NK-92 treated with Interleukin-12 subunit alpha and Interleukin-12 subunit beta, amount 100 ng/mL, for 24 hours (cell line): ENCODE measurements at places on chromosomes 3 and 15.

- no peak for DNase-seq
Measured at GRCh38 chr15:62307551-62307950, 142.5 kb upstream of the C2CD4B start.

- no peak for DNase-seq
Measured at GRCh38 chr3:163476179-163476578, 1602.1 kb downstream of the SI start.

DNA sequence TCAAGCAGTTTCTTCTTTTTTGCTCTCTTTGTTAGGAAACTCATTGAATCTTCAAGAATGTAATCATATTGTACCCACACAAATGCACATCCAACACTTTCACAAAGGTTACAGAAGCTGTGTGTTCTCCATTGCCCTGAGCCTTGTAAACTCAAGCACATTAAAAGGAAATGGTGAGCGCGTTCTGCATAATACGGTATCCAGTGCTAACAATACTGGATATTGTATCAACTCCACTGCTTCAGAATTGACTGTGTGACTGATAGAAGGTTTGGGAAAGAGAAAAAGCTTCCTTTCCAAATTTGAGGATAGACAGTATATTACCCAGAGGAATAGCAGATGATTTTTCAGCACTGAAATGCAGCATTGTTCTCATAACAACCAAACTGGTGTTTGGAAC is 268.9 kb upstream of the RBMS3 start:
- DNase-seq: no peak

- DNase-seq: no peak
Measured at GRCh38 chr3:43484926-43485488, 136.8 kb downstream of the ANO10 start.

- DNase-seq: no peak
Measured at GRCh38 chr3:80238606-80239005, 470.8 kb upstream of the ROBO1 start.

GRCh38 chr3:10205451-10206165 is 40.9 kb downstream of the IRAK2 start:
- DNase-seq: no peak

- peak; percentile 7 for DNase-seq
Measured at GRCh38 chr3:161171113-161171512, 50.0 kb upstream of the NMD3 start.

DNA sequence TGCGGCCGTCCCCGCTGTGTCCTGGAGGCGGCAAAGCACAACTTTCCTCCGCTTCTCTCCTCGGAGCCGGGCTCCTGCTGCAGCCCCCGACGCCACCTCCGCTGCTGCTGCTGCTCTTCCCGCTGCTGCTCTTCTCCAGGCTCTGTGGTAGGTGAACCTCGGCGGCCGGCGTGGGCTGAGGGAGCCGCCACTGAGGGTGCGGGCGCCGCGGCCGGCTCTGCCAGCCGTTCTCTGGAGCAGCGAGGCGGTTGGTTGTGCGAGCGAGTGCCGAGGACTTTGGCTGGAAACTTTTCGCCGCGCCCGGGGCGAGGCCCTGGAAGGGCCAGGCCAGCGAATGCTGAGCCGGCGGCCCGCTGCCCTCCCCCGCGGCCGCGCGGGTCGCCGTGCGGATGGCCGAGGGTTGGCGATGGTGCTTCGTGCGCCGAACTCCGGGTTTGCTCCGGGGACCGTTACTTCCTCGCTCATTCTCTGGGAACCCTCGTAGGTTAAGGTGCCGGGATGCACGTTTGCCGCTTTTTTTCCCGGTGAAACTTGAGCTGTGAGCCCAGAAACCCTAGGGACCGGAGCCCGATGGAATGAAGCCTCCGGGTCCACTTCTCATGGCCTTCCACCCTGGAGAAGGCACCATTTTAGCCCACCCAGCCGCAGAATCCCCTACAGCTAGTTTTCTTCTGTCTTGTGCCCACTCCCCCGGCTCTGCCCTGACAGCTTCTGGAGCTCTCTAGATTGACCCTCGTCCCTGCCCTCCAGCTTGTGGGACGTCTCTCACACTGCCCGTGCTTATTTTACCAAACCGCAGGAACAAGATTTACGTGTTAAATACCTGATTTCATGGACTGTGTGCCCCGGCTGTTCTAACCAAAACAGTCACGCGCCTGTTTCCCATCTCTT is 660 bp downstream of the NECTIN3 start:
- no peak for DNase-seq

DNA sequence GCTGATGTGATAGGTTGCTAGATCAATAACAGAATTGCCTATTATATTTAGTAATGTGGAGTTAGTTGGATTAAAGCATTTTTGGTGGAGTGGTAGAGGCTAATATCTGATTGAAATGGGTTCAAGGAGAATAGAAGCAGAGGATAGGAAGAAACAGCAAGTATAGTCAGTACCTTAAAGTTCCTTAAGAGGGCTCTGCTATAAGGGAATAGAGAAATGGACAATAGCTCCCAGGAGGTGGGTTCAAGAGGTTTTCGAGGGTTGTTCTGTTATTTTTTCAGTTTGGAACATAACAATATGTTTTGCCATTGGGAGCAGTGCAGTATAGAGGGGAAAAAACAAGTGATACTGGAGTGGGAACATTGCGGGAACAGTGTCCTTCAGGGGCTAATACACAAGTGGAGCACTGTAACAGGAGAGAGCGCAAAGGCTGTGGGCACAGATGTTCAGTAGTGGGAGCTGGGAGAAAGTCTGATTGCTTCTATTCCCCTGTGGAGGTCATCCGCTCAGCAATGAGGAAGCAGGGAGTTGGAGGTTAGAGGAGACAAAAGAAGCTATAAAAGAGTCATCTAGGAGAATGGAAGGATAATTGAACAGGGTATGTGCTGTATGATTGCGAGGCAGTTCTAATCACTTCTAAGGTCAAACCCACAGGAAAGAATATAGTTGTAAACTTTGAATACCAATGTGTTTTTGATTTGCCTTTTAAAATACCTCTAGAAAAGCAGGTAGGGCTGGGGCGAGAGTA is 3.3 kb downstream of the MRPS11 start:
- no peak for DNase-seq

DNA sequence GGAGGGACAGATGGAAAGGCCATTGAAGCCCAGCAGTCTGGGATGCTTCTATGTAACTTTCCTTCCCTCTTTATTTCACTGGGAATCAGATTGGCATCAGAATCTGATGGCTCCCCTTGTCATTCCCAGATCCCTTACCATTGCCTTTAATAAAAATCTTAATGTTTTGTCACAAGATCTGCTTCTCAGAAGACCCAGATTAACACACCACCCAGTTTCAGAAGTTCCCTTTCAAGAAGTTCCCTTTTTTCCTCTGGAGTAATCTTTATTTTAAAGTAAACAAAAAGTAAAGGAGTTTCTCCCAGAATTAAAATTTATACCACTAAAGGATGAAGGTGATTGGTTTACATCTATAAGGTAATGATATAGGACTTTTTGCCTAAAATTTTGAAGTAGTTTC is 76.4 kb downstream of the UBR1 start:
- DNase-seq: no peak

DNA sequence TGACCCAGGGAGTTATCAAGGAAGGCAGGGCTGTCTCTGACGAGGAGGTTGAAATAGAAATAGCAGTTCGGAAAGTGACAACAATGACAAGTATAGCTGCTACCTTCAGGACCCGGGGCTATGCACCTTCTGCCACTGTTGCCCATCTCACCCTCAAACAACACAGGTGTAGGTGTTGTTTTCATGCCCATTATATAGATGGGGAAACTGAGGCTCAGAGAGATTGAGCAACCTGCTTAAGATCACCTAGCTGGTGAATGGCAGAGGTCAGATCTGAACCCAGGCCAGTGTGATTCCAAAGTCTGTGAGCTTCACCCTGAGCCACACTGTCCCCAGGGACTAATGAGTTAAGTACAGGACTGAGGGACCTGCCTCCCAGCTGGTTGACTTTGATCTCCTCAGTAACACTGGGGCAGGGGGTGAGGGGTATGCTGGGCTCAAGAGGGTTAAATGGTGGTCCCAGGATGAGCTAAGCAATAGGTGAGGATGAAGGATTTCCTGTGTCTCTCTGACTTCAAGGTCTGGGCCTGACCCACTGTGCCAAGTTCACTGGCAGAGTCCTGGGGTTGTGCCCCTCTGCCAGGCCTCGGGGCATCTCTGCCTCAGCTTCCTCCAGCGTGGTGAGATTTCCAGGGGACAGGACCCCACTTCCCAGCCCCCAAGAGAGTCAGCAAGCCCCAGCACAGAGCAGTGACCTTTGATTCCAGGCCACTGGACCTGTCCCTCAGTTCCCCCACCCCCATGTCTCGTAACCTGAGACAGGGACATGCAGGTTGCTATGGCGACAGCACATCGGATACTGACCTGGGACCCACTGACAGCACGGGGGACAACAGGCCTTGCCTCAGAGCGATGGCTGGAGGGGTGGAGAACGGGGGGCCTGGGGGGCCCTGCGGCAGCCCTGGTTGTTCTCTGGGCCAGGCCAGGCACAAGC is 35.0 kb downstream of the ATP2B2 start:
- no peak for DNase-seq

- no peak for DNase-seq
Measured at GRCh38 chr3:162629372-162629771, 1132.8 kb downstream of the OTOL1 start.

DNA sequence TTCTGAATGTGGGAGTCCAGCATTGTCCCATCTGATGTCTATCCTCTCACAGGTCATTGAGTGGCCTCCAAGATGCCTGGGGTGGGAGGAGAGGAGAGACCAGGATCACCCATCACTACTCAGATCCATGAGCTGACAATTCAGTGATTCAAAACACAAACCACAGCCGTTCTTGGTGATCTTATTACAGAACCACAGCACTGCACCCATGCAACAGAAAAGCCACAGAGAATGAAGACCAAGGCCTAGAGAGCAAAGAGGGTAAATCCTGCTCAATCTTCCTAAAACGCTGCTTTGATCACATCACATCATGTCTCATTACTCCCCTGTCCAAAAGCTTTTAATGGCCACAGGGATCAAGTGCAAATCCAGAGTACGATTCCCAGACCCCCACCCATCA is 23.5 kb downstream of the ANP32A start:
- no peak for DNase-seq

GRCh38 chr15:67126551-67127330 is 61.3 kb downstream of the SMAD3 start:
- no peak for DNase-seq

- DNase-seq: no peak
Measured at GRCh38 chr15:55475842-55476241, 32.2 kb downstream of the DNAAF4 start.

- no peak for DNase-seq
Measured at GRCh38 chr3:46709157-46709654, 8.0 kb downstream of the TMIE start.

DNA sequence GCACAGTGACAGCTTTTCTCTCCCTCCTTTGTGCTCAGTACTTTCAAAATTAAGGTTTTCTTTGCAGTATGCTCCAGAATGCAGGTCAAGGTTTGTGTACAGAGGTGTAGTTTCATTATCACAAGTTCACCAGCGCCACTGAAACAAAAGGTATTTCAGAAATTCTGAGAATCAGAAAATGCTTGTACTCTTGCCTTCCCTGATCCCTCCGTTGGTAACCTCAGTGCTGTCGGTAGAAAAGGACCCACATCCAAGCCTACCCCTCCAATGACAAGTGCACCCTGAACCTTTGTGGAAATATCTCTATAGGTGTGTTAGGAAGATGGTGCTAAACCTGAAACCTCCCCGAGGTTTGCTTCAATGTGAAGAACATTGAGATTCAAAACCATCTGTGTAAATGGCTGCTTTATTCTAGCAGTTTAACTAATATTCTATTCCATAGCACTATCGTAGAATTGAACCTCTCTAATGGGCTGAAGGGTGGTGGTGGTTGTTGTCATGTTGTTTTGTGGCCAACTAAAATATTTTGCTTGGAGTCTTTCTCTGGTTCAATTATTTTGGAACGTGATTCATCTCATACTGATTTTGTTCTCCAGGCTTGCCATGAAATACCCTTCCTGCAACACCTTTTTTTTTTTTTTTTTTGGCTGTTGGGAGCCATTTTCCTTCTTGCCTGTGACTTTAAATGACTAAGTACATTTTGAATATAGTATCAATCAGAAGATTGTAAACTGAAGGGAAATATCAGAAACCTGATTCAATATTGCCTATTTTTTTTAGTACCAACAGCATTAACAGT is 20.7 kb downstream of the ZBTB38 start:
- DNase-seq: no peak

DNA sequence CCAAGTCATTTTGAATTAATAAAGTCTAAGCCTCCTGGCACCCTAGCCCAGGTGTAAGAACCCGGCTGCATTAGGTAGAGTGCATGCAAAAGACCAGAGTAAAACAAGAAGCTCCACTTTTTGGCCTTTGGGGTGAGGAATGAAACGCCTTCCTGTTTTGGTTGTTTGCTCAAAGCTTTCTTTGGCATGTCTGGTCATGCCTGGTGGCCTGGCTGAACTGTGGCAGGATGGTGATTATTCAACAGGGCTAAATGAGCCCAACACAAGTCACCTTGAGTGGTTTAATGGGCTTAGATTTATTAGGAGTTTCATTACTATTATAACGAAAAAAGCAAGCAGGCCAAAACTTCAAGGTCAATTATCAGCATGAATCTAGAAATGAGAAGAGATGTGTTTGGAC is 40.9 kb upstream of the LDHAL6B start:
- DNase-seq: no peak

DNA sequence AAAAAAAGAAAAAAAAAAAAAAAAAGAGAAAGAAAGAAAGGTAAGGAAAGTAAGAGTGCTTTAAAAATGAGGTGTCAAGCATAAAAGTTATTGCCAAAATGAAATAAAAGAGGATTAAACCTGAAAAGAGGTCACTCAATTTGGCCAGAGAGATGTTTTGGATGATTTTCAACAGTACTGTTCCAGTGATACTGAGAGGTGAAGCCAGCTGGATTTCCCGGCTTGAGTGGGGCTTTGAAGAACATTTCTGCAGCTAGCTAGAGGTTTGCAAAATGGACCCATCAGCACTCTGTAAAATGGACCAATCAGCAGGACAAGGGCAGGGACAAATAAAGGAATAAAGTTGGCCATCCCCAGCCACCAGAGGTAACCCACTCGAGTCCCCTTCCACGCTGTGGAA is 128.5 kb downstream of the LSAMP start:
- no peak for DNase-seq

DNA sequence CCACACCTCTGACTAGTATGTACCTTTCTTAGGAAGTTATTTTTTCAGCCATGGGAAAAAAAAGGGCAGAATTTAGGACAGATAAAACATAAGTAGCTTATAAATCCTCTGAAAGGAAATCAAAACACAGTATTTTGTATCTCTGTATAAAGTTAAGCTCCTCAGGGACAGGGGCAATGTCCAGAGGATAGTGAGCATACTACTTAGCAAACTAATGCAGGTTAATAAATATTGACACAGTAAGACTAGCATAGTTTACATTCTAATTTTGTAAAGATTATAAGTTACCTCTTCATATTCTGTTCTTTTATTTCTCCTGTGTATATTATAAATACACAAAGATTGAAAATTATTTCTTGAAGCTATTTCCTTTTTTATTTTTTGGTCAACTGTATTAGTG is 2.1 kb downstream of the UBE3A start:
- no peak for DNase-seq

- DNase-seq: no peak
Measured at GRCh38 chr3:101996832-101997231, 147.5 kb downstream of the NFKBIZ start.
